ENCODE measurements at places on chromosomes 1 and 21. TPM values are rescaled to one million over a fixed set of nuclear protein-coding genes. Genes with fewer than 3 reads are reported as not detected.

DNA sequence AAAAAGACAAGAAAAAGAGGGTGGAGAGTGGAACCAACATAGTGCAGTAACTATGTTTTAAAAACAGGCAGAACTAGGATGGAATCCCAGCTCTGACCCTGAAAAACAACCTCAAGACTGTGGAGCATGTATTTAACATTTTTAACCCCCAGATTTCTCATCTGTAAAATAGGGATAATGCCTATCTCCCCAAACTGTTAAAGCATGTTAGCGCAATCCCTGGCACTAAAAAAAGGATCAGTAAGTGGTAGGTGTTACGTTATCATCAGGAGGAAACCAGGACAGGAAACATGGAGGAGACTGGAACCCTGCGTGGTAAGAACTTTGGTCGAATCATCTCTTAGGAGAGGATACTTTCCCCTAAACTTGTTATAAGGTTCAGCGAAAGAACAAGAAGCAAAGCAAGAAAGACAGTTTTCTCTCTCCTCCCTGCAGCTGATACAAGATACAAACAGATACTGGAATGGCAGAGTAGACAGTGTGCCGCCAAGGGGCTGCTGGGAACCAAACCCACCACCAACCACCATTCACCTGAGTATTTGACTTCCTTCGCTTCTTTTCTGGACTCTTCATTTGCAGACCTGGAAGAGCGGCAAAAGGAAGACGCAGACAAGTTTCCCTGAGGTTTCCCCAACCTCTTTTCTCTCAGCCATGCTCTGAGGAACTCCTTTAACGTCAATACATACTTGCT lies 991 bp downstream of the PYGO2 start:
- DNase-seq: no peak

- no peak for DNase-seq
Observed at GRCh38 chr1:154361357-154361756, 36.0 kb downstream of the ATP8B2 start.

- DNase-seq: no peak
Observed at GRCh38 chr1:226128487-226129075, 58.0 kb downstream of the ACBD3 start.

DNA sequence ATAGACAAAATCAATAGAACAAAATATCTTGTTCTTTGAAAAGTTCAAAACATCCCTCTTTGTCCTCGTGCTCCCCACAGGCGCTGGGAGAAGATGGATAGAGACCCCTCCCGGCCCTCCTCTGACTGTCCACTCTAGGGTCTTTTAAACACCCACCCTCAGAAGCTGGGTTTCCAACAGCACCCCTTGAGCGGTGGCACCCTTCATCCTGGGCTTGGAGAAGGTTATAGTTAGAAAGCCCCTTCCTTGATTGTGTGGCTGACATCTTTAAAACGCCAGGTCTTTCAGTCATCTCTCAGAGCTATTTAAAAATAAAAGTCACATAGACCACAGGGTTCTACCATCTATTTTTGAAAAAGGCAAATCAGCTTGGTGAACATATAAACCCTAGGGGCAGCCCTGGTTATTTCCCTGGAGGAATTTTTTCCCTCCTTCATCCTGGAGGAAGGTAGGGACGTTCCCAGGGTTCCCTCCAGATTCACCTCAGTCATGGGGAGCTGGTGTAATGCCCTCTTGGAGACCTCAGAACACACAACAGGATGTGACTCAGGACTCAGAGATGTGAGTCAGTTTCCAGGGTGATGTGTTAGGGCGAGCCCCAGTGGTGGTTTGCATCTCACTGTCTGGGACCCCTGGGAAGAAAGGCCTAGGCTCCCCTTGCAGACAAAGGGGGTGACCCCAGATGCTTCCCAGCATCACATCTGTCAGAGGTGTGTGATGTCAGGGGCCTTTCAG lies 138.5 kb downstream of the CLIC6 start:
- DNase-seq: no peak

APOBEC4 gene
- not detected for polyA plus RNA-seq

COL9A2 gene
- polyA plus RNA-seq: 19.9 TPM

DNA sequence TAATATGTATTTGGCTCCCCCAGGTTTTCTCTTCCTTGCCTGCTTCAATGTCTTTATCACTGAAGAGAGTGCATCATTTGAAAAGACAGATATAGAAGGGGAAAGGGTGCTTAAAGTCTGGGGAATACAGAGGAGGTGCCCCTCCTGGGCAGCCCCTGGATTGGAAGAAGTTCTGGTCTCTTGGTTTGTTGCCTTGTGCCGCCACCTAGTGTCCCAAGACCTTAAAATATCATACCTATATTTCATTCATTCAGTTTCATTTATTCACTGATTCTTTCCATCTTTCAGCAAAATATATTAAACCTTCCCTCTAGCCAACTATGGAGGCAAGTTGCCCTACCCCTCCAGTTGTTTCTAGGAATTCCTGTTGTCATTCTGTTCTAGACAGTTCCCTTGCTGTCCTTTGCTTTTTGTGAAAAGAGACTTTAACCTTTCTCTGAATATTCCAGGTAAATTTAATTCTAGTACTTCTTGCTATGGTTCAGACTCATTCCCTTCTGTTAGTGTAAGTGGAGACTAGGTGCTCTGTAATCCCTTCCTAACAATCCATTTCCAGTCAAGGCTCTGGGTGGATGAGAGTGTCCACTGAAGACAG lies 56.1 kb downstream of the MEF2D start:
- DNase-seq: no peak

DNA sequence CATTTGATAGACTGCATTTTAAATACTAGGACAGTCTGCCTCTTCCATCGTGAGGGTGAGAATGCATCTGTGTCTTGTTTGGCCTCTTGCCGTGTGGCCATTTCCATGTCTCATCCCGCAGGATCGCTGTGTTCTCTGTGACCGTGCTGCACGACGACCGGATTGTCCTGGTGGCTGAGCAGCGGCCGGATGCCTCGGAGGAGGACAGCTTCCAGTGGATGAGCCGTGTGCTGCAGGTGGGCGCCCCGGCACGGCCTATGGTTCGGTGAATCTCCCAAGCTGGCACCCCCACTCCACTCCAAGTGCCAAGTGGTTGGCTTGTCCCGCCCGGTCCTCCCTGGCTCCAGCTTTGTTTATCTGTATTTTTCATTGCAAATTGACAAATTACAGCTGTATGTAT lies 55.2 kb downstream of the S100B start:
- no peak for DNase-seq

NTRK1 gene
- polyA plus RNA-seq: 1.2 TPM

SMAP2 gene
- polyA plus RNA-seq: 23.7 TPM

DNA sequence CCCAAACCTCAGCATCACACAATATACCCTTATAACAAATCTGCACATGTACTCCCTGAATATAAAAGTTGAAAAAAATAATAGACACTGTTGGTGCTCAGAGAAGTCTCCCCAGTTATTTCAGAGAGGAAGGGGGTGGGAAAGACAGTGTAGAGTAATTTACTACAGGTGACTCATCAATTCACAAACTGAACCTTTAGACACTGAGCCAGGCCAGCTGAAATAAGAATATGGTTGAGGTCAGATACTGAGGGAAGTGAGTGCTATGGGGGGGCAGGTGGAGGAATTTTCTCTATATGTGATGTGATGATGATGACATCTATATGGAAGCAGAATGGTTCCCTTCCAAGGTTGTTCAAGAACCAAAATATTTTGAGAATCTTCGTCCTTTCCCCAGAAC lies 50.1 kb downstream of the MRPL39 start:
- DNase-seq: no peak

- no peak for DNase-seq
Observed at GRCh38 chr1:214187121-214187900, 93.6 kb upstream of the SMYD2 start.

GRCh38 chr1:10528066-10529014 lies 53.6 kb downstream of the PEX14 start:
- DNase-seq: no peak

CFHR5 gene
- polyA plus RNA-seq: not detected

DNA sequence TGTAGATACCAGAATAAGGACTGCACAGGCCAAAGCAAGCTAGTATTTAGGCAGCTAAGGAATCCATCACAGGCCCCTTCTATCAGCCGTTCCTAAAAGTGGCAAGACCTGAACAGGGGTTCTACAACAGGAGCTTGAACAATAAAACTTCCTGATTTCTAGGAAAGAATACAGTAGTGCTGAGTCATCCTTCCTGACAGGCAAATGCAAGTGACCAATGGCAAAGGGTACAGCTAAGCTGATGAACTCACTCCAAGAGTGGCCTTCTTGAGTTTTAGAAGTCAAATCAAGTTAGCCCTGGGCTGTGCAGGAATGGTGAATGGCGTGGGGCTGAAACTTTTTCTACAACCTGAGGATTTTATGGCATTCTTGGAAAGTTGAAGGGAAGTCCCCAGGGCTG lies 112.9 kb downstream of the GREM2 start:
- no peak for DNase-seq

DNA sequence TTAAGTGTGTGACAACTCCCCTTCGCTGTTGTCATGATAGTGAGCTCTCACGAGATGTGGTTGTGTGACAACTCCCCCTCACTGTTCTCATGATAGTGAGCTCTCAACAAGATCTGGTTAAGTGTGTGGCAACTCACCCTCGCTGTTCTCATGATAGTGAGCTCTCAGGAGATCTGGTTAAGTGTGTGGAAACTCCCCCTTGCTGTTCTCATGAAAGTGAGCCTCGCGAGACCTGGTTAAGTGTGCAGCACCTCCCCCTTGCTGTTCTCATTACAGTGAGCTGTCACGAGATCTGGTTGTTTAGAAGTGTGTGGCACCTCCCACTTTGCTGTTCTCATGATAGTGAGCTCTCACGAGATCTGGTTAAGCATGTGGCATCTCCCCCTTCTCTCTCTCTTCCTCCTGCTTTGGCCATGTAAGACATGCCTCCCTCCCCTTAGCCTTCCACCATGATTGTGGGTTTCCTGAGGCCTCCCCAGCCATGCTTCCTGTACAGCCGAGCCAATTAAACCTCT lies 25.1 kb upstream of the LSS start:
- no peak for DNase-seq
